ENCODE measurements at places on chromosomes 4 and X.
A peak's percentile ranks its signal among the peaks of the same experiment; 100 is the strongest.

- DNase-seq = no peak
These were observed 74.3 kb upstream of the TEX13D start for GRCh38 chrX:124257924-124258702.

DNA sequence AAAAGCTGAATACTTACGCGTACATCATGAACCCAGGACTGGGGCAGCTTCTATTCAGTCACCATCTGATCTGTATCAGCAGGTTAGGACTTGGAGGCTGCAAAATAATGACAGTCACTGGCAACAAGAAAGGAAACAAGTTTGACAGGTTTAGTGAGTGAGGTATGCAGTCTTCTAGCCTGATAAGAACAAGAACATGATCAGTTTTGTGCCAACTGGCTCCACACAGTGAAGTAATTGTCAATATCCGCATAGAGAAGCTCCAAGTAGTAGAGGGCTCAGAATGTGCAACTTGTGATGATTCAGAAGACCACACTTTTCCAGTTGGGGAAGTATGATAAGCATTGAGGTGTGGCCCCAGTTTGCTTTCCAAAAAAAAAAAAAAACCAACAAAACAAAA, at the start of gene TMPRSS11F:
Gene TMPRSS11F, minus strand, starts transcription at position 77 of the 400 bp plus-strand sequence. Its CDS starts 49 bp downstream, at position 28.
- no peak for DNase-seq

- DNase-seq = no peak
These were observed 147.3 kb downstream of the TBL1X start for GRCh38 chrX:9612146-9612505.

GRCh38 chrX:40513012-40513411, 67.8 kb upstream of the ATP6AP2 start:
- DNase-seq = peak; percentile 83

GRCh38 chrX:9456250-9457074, 8.4 kb upstream of the TBL1X start:
- DNase-seq = no peak

GRCh38 chr4:168679819-168680218, 183.0 kb downstream of the PALLD start:
- DNase-seq = no peak

DNA sequence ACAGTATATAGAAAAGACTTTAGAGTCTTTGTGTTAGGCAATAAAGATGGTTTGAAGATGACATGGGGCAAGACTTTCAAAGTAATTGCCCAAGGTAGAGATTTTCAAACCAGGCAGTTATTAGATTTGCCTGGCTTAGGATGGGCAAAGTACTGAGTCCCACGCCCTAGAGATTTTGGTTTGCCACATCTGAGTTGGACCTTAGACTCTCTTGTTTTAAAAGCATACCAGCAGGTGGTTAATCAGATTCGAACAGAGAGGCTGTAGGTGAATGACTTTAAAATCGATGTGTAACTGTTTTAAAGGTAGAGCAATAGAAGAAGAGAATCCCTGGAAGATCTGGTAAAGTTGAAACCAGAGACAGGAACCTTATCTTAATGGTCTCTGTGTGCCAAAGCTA, 121.5 kb downstream of the RAPGEF2 start:
- no peak for DNase-seq

GRCh38 chrX:97074400-97074799, 190.7 kb downstream of the RPA4 start:
- no peak for DNase-seq

GRCh38 chrX:33188881-33189280, 22.5 kb downstream of the DMD start:
- no peak for DNase-seq

- no peak for DNase-seq
These were observed 916.0 kb downstream of the FSTL5 start for GRCh38 chr4:161247831-161248230.

DNA sequence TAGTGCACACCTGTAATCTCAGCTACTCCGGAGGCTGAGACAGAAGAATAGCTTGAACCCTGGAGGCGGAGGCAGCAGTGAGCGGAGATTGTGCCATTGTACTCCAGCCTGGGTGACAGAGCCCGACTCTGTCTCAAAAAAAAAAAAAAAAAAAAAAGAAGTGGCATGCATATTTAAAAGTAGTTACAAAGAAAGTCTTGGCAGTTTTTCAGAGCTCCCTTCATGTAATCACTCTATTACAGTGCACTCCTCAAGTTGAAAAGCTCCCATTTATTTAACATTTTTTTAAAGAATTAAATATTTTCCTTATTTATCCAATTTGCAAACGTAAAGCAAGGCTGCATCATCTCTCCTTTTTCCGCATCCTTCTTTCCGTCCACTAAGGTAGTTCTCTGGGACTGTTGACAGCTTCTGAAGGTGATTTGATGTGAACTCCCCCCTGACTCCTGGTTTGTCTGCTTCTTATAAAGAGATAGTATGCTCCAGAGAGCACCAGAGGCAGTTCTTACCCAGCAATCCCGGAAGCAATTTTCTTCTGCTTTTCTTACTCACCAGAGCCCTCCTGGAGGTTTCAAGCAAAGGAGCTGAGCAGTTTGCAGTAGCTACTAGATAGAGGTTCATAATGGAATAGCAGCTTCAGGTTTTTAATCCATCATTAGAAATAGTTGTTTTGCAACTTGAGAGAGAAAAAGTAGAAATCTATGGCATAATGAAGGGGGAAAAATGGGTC, 151.0 kb downstream of the PALLD start:
- no peak for DNase-seq

GRCh38 chr4:124846306-124846705, 133.8 kb upstream of the ANKRD50 start:
- DNase-seq = no peak

DNA sequence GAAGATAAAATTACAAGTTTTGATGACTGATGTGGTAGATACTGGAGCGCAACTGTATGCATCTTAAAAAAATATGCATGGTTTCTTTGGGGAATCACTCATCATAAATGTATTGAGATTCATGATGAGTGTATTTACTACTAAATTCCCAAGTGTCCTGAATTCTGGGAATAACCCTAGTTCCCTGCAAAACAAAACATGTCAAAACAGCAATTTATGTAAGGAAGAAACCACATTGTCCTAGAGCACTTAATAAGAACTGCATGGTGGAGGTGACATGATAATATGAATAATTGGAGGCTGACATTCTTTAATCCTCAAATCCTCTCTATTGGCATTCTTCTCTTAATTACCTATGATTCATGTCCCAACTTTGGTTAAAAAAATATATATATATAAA, 1804.7 kb downstream of the STIM2 start:
- no peak for DNase-seq

- DNase-seq = no peak
These were observed 47.4 kb upstream of the GPM6B start for GRCh38 chrX:13864264-13864663.

DNA sequence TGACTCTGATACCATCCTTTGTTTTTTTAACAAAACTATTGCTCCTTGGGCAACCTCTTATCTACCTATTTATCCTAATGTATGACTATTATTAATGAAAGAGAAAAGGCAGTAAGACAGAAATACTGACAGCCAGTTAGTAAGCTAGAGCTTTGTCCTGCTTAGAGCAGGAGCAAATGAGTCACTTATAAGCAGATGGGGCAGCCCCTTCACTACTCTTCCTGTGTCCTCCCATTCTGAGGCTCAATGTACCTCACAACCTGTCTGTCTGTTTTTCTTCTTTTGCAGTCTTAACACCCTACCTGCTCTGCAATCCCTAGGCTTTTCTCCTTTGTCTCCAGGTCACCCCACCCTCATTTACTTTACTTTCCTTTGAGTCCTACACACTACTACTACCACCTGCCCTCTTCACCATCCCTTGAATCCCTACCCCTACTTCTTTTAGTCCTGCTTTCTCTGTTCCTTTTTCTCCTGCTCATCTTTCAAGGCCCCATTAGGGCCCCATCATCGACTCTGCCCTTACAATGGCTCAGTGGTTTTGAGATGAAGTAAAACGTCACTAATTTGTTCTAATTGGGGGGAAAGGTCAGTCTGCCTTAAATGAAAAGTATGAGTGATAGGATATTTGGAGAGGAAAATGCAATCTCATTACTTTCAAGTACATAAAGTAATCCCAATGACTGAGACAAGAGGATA, 294.3 kb downstream of the GUCY2F start:
- DNase-seq = no peak
